ENCODE measurements at places on chromosomes 3 and 15.

- DNase-seq = peak; percentile 64
Observed at GRCh38 chr15:37891766-37892368, 42.6 kb upstream of the TMCO5A start.

DNA sequence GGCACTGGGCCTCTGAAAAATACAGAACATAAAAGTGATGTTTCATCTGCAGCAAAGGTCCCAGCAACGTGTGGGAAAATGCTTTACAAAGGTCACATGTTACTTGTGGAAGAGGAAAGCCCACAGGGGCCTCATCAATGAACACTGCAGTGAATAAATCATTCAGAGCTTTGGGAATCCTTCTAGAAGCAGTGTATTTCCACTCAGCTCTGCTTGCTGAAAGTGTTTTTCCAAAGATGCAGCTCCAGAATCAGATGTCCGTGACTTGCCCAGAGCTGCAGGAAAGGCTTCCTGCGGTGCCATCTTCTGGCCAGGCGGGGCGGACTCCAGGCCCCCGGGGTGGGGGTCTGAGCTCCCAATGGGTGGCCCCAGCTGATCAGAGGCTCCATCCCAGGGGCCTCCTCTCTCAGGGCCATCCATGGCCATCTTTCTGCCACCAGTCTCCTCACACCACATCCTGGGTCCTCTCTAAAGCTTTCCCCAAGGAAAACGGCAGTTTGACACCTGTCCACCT, 81.5 kb downstream of the C3orf70 start:
- no peak for DNase-seq

GRCh38 chr15:78088773-78089080, 3.6 kb upstream of the SH2D7 start:
- DNase-seq = no peak

GRCh38 chr3:18862077-18862476, 286.2 kb upstream of the KCNH8 start:
- DNase-seq = no peak

DNA sequence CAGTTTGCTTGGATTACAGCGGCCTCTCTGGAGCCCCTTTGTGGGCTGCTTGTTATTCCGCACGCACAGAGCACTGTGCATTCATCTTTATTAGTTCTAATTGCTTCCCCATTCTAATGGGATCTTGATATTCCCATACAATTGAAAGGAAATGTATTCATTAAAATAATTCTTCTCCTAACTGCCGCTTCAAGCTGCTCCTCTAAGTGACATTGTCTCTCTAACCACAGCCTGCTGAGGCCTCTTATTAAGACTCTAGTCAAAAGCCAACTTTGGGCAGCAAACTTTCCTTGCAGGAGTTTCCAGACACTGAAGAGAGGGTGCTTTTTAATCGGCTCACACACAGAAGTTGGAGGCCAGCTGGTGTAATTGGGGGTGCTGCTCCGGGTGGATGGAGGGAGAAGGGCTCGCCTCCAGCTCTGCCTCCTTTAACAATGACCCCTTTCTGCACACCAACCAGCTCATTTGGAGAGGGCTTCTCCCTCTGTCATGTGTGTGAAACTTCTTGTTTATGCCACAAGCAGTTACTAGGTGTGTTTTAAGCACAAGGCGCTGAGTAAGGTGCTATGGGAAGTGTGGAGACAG, 5.6 kb upstream of the MAGEF1 start:
- DNase-seq = peak; percentile 82

- no peak for DNase-seq
Observed at GRCh38 chr15:81264072-81264857, 59.7 kb downstream of the STARD5 start.

GRCh38 chr3:132001036-132001435, 33.8 kb downstream of the CPNE4 start:
- no peak for DNase-seq

GRCh38 chr15:65792988-65793817, 1.1 kb upstream of the DENND4A start:
- DNase-seq = no peak

DNA sequence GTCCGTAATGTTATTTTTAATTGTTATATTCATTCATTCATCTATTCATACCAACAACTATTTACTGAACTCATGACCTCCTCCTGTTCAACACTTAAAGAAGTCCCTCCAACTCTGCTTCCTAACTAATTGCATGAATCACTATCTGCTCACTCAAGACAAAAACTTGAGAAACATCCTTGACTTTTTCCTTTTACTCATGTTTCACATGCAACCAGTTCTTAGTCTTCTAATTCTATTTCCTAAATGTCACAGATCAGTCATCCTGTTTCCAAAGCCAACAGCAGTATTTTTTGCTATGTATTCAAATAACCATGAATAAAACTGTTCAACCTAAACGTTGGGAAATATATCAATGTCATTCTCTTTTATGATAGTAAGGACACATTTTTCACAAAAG, 124.6 kb upstream of the GBE1 start:
- DNase-seq = no peak

DNA sequence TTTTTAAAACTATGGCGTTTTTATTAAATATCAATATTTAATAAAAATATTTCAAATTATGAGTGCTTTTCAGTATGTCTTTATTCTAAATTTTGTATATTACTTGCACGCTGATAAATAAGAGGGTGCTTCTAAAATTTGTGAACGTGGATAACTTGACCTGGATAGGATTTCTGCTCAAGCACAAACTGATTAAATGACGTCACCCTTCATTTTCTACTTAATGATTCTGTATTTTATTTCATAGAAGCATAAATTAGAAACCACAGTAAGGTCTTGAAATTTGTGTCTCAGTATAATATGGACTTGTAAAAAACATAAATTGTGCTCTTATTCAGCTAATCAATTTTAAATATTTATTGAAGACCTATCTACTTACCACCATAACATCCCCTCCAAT, 903.7 kb downstream of the ROBO2 start:
- DNase-seq = no peak

GRCh38 chr15:84631706-84632272, 22.3 kb downstream of the WDR73 start:
- DNase-seq = no peak

DNA sequence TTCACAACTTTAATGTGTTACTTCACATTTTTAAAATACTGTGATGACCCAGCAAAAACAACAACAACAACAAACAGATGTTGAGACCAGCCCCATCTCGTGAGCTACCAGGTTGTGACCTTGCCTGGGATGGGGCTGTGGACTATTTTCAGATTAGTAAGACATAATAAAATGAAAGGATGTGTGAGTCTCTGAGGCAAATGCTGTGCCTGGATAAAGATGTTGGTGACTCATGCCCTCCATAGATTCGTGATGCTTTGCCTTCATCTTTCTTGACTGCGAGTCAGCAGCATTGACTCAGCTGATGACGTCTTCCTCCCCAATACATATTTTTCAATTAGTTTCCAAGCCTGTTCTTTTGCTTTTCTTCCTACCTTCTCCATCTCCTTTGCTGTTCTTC, 453.0 kb upstream of the CFAP20DC start:
- DNase-seq = no peak
